ENCODE measurements at places on chromosomes 5 and 9.

GRCh38 chr9:131107760-131108159, 11.4 kb downstream of the AIF1L start:
- no peak for DNase-seq

DNA sequence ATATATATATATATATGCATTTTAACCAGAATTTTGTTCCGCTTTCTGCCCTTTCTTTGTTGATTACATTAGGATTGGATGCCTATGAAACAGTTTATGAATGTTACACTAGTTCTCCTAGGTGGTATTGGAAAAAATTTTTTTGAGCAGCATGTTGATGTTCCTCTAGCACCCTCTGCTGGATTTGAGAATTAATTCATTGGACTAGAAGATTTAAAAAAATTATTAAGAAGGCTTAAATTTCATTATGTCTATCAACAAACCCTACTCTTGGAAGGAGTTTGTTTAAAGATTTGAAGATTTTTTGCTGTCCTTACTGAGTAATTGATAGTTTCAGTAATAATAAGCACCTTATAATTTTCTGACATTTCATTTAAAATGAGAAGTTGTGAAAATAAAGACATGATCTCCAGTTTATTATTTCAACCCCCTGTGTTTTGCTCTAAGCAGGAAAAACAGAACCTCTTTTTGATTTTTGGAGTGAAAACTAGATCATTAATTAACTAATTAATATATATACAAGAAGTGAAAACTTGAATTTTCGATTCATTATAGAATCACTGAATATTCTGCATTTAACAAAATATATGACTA, 89.6 kb downstream of the CCDC171 start:
- no peak for DNase-seq

DNA sequence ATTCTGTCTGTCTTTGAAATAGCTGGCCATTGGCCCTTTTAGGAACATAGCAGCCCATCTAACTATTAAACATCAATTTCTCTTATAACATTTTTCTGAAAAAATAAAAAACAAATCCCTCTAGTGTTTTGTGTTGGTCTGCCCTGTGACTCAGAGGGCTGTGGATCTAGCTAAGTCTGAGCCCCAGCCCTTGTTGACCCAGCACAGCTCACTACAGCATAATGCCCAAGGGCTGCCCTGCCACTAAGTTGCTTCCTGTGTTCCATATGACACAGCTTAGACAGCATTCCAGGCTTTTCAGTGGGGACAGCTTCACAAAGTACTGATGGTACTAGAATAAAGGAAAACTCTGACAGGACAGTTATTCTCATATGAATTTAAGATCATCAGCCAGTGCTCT, 136.0 kb downstream of the SCAMP1 start:
- DNase-seq = no peak

GRCh38 chr9:110967196-110967595, 71.1 kb downstream of the LPAR1 start:
- DNase-seq = no peak

- DNase-seq = no peak
Observed at GRCh38 chr9:121755581-121755980, 104.1 kb downstream of the DAB2IP start.

DNA sequence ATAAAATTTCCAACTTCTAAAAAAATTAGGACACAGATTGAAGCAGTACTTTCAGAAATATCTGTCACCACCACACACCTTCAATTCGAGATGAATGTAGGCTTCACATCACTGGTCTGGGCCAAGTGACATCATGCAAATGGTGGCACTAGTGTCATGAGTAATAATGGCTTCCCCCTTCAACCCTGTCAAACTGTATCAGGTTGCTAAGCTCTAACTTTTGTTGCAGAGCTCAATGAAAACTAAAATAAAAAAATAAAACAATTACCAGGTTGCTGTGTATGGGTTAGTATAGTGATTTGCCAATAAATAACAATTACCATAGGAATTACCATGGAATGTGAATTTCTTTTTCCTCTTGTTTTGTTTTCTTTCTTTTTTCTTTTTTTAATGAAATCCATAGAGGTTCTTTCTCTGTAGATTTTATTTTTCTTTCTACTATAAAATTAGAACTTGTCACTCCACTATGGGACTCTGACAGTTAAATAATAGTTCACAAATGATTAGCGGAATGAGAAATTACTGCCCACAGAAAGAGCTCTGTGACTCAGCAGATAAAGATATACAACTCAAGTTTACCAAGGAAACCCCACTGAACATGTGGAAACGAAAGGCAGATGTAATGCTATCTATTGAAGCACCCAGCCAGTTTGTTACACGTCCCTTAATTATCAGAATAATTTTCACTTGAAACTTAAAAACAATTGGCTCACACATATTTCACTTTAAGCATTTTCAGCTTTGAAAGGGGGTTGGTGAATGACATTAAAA, 783.8 kb upstream of the WWC1 start:
- DNase-seq = no peak

DNA sequence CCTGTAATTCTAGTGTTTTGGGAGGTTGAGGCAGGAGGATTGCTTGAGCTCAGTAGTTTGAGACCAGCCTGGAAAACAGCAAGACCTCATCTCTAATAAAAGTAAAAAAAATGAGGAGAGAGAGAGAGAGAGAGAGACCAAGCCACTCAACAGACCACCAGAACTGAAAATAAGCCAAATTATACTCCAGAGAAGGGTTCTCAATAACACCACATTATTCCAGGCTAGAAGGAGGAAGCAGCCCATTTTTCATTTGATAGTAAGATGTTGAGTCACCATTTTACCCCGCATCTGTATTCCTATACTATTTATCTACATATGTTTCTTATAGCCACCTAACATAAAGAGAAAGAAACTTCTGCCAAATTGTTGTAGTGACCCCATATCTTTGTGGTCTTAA, 134.8 kb downstream of the PCSK5 start:
- DNase-seq = no peak

DNA sequence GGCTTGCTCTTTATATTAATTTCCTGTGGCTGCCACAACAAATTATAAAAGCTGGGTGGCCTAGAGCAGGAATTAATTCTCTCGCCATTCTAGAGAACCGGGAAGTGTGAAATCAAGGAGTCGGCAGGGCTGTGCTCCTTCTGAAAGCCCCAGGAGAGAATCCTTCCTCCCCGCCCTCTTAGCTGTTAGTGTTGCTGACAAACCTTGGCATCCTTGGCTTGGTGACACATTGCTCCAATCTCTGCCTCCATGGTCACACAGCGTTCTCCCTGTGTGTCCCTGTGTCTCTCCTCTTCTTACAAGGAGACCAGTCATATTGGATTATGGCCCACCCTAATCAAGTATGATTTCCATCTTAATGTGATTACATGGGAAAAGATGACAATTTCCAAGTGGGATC, 55.9 kb upstream of the NEURL1B start:
- no peak for DNase-seq

- DNase-seq = no peak
Observed at GRCh38 chr5:16037121-16037845, 142.3 kb downstream of the MARCHF11 start.

DNA sequence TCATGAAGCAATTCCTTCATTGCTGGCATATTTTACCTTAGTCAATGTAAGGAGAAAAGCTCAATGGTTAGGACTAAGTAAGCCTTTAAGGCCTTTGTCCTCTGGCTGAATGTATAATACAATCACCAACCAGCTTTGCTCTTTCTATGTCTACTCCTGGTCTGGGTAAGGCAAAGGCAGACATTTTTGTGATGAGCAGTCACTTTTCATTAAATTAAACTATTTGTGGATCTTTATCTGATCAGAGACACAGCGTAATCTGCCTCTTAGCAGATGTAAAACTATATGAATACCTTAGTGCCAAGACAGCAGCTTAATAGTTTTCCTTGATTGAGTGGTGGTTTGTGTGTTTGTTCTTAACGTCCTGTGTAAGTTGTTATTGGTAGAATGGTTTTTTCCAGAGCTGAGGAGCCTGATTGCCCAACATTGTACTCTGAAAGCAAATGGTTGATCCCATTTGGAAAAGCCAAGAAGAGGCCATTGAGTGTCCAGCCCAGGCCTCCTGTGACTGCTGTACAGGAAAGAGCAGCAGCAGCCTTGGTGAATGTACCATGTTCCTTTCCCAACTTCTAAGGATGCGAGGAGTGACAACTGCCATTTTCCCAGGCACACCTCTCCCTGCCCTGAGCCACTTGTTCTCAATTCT, 16.5 kb upstream of the CXXC5 start:
- no peak for DNase-seq

- peak; percentile 32 for DNase-seq
Observed at GRCh38 chr5:43193894-43194265, 1.9 kb downstream of the NIM1K start.

GRCh38 chr5:93654676-93655075, 71.7 kb downstream of the NR2F1 start:
- no peak for DNase-seq

DNA sequence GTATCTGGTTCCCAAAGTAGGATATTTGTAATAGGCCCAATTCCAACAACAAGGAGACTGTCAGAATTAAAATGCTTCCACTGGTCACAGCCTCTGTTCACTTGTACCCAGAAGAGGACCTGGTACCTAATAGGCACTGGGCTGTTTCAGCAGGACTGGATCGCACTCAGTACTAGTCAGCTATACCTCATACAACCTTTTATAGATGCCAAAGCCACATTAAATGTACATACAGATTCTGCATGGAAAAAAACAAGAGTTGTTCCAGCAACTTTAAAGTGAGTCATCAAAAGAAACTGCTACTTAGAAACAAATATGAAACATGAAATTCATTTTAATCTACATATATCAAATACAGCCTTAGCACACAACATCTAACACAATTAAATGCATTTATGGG, 87.5 kb downstream of the GPR21 start:
- DNase-seq = no peak

DNA sequence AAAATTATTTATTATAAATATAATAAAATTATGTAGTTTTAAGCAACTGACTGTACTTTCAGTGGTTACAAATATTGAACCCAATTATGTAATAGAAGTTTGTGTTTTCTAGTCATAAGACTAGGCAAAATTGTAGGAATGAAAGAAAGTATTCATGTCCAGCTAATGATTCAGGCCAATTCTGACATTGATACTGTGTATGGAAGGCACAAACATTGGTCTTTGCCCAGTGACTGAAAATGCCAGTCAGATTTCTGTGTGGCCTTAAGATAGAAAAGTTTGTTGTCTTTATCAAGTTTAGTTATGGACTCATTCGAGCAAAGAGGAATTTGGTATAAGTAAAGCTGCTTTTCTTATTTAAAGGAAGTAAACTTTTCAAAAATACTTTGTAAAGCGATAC, 60.3 kb downstream of the SLC12A2 start:
- DNase-seq = no peak

GRCh38 chr9:117656002-117656401, 48.2 kb upstream of the TLR4 start:
- DNase-seq = no peak

- DNase-seq = no peak
Observed at GRCh38 chr5:154202379-154203260, 12.1 kb downstream of the GALNT10 start.

- peak; percentile 35 for DNase-seq
Observed at GRCh38 chr5:10528056-10528816, 35.6 kb upstream of the ANKRD33B start.

DNA sequence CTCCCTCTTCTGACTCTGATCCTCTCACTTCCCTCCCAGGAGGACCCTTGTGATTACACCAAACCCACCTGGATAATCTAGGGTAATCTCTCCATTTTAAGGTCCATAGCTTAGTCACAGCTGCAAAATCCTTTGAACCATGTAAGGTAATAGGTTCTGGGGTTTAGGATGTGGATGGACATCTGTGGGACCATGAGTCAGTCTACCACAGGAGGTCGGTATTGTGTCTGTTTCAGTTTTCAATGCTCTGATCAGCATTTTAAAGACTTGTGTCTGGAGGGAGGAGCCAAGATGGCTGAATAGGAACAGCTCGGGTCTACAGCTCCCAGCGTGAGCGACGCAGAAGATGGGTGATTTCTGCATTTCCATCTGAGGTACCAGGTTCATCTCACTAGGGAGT, 112.6 kb downstream of the CAVIN4 start:
- DNase-seq = no peak

GRCh38 chr9:130833031-130833990, 1.7 kb upstream of the ABL1 start:
- DNase-seq = no peak

- no peak for DNase-seq
Observed at GRCh38 chr5:97004423-97005060, 68.7 kb downstream of the LNPEP start.

DNA sequence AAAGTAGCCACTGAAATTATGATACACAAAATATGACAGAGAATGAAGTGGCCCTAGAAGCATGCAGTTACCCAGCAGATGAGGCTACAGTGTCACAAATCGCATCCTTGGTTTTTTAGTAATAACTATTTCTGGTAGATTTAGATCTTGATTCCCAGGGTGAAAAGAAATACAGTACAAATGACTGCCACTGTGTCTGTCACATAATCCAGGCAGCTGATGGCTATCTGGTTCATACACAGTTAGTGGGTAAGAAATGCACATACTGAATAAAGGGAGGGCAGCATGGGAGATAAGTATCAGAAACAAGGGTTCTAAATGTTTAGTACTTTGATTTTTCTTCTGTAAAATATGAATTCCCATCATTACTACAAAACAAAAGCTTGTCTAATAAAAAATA, 41.5 kb downstream of the POC5 start:
- no peak for DNase-seq

DNA sequence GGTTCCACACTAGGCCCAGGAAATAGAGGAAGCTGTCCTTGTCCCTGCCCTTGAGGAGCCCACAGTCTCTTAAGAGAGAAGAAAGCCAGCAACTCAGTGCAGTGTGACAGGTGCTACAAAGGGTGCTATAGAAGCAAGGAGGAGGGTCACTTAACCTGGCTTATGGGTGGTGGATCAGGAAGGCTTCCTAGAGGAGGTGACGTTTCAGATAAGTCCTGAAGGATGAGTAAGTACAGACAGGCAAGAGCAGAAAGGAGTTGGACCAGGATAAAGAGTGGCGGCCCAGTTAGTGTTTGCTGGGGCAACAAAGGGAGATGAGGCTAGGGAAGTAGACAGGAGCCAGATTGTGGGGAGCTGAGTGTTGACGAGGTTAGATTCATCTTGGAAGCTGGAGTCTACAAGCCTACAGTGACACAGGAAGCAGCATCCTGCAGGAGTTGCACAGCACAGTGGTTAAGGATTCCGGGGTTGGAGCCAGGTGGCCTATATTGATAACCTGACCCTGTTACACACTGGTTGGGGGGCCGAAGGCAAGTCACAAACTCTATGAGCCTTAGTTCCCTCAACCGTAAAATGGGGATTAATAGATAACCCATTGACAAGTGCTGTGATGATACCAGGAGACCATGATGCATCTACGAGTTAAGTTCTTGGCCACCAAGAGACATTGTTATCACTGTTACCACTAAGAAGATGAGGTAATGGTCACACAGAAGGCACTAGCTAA, 5.4 kb upstream of the LHX6 start:
- no peak for DNase-seq

- no peak for DNase-seq
Observed at GRCh38 chr5:89457411-89458331, 574.7 kb upstream of the MEF2C start.

GRCh38 chr5:159902444-159903121, 13.7 kb upstream of the ADRA1B start:
- no peak for DNase-seq

- no peak for DNase-seq
Observed at GRCh38 chr9:94631599-94631998, 7.7 kb downstream of the FBP1 start.

All from NCI-H1417 (cell line).